ENCODE measurements at places on chromosomes 12 and 14.

DNA sequence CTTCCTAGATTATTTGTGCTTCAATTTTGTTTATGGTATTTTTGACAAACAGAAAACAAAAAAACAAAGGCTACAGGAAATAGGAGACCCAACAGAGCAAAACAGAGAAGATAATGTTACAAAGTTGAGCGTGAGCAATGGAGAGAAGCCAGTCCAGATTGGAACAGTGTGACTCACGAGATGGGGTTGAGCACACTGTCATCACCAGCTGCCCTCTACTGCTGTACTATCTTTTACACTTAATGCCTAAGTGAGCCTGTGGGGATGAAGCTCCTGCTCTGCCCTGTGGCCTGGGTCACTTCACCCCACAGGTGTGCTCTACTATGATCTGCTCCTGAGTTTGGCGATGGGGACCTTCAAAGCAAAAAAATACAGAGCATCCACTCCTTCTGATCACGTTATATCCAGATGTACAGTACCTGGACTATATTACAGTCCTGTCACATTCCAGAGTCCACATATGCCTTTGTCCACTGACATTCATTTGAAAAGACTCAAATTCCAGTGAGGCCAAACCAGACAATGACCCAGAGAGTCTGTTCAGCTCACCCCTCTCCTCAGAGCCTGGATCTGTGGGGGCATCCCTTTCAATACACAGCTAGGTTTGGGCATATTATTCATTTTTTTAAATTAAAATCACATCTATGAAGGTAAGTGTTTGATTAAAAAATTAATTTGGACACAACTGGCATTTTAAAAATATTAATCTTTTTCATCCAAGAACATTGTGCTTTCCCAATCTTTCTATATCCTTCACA, 4.4 kb downstream of the IPO8 start:
- DNase-seq: peak; percentile 27

GRCh38 chr14:30698463-30698862, 76.3 kb downstream of the SCFD1 start:
- no peak for DNase-seq

DNA sequence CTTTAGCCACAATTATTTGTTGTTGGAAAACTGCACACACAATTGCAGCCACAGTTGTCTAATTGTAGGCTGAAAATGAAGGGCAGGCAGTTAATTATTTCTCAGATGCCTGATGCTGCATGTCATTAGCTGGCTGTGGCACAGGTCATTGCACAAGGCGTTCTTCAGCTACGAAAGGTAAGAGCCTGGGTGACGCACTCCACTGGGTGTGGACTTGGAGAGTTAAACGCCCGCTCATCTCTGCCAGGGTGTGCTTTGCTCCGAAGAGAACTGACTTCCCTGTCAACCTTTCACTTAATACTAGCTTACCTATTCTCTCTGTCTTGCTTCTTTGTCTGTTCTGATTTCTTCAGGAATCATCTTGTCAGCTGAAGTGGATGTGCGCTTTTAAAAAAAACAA, 91.4 kb upstream of the CPM start:
- DNase-seq: no peak

DNA sequence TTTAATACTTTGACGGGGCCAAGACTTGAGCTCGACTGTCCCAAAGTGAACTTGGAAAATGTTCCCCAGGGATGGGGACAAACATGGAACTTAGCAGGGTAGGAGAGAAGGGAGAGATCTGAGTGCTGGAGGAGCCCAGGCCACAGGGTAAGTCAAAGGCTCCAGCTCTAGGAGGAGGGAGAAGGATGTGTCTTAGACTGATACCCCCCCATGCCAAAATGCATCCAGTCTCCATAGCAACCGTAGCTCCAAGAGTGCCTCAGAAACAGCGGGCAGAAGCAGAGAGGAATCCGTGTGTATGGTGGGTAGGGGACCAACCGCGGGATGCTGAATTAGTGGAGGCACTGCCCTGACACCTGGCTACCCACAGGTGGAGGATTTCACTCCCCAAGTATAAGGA, 845 bp upstream of the AGAP2 start:
- DNase-seq: no peak

DNA sequence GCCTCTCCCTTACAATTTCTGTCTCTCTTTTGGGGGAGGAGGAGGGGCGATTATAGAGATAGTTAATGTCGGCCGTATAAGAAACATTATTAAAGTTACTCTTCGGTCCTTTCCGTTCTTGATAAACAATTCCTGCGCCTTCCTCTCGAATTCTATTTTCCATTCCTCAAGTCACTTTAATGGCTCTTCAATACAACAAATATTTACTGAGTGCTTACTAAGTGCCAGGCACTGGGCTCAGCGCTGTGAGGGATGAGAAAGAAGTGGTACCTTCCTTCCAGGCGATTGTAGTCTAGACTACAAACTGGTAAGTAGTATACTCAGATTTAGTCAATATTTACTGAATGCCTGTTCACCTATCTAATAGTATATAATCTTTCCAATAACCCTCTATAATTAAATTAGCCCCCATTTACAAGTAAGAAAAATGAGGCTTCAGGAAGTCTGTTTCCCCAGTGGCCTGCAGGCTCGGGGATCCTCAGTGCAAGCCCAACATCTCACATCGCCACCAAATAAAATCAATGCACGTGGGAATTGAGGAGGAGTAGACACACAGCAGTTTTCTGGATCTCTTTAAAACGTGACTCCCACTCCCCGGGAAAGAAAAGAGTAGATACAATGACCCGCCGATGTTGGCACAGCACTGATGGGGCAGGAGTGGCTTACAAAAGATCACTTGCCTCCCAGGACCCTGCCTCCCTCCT, 589 bp upstream of the ZNF219 start:
- no peak for DNase-seq

GRCh38 chr12:57009949-57010626, 3.7 kb upstream of the ZBTB39 start:
- no peak for DNase-seq

DNA sequence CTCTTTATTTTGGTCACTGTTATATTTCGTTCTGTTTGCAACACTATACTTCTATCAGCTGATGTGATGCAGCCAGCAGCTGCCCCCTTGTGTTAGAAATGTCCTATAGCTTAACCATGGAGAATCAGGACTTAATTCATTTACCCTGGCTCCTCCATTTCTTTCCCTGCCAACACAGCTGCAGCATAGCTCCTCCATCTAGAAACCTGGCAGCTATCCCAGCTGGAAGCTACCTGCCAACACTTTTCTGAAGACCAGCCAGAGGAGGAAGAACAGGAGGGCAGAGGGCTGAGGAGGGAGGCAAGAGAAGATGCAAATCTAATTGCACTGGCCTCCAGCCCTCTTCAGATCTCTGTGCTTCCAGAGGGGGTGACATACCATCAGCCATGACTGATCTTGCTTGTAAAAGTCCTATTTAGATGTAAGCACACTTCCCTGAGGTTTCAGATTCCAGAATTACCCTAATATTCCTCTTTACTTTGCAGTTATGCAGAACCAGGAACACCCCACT, 156.8 kb upstream of the TMEM260 start:
- peak; percentile 62 for DNase-seq

GRCh38 chr14:83006121-83006670, 1472.5 kb upstream of the SEL1L start:
- no peak for DNase-seq

DNA sequence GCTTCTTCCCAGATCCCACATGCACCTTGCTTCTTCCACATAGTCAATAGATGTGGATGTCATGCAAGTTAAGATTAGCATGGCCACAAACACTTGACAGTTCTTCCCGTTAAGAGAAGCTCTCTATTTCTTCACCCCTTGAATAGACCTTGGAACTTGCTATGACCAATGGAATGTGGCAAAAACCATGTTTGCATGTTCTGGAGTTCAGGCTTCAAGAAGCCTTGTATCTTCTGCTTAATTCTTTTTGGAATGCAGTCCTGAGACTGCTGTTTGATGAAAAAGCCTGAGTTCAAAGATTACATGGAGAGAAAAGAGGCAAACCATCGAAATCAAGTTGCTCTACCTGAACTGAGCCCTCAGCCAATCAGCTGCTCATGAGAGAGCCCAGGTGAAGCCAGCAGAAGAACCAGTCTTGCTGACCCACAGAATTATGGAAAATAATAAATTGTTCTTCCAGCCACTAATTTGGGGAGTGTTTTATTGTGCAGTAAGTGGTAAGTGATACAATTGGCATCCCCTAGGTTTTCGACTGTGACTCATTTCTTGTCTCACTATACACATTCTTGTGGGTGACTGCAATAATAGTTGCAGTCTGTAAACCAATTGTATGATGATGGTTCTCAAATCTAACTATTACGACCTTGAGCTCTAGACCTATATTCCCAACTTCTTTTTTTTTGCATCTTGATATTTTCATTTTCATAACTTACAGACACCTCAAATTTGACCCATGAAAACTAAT, 12.6 kb downstream of the RASSF9 start:
- DNase-seq: no peak

DNA sequence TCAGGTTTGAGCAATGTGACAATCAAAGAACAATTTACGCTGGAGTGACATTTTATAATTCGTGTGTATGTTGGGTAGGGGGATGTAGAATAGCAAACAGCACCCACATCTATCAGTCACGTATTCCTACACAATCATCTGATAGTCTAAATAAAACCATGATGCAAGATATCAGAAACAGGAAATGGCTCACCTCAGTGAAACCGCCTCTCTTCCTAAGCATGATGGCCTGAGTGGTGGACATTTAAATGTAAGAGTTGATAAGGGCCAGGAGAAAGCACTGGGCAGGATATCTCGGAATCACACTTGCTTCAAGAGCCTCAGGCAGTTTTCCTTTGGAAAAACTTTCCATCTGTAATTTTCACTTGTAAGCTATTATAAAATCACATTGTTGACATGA, 128.2 kb downstream of the GRIP1 start:
- no peak for DNase-seq

GRCh38 chr14:74840603-74841030, 35.3 kb downstream of the PROX2 start:
- DNase-seq: no peak

GRCh38 chr12:10959804-10960203, 20.7 kb upstream of the TAS2R14 start:
- DNase-seq: peak; percentile 48
